ENCODE measurements at places on chromosomes 3 and 15.

GRCh38 chr3:109098079-109098644, 19.8 kb downstream of the MORC1 start:
- DNase-seq, result no peak

- no peak for DNase-seq
Measured at GRCh38 chr3:111592936-111593335, 2.2 kb downstream of the ZBED2 start.

- DNase-seq, result no peak
Measured at GRCh38 chr15:50652671-50653070, 33.9 kb downstream of the TRPM7 start.

- DNase-seq, result no peak
Measured at GRCh38 chr15:39692356-39693327, 90.0 kb downstream of the FSIP1 start.

DNA sequence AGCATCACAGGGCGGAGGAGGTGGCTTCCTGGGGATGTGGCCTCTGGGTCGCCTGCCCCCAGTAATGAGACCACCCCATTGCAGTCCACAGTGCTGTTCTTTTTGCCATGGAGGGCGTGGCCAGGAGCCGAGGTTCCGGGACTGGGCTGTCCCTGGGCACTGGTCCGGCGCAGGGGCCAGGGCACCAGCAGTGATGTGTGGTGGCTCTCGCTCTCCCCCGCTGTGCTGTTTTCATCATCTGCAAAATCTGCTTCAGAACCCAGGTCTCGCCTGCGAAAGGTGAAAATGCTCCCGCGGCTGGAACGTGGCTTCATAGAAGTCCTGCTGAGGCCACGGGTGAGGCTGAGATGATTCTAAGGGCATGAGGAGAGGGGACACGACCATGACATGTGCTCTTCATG, 45.8 kb downstream of the SCN5A start:
- no peak for DNase-seq

DNA sequence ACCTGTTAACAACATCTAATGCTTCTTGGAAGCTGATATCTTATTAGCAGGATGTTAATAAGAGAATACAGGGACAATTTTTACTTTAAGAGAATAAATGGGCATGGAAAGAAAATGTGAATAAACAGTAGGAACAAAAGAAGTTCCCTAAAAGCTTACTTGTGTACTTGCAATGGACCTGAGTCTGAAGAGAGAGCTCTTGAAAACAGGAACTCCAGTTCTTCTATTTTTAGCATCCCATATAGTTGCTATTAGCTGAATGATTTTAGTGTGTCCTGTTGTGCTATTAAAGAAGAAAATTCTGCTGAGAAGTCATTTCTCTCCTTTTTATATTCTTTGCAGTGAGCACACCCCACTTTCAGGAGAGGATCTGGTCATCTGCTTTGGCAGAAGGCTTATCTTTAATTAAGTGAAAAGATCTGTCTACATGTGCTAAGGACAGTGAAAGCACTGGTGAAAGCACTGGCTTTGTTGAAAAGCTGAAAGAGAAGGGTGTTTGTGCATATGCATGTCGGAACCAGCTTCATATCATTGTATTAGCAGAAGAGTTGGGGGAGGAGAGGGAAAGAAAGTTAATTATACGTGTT, 1.4 kb upstream of the ST3GAL6 start:
- no peak for DNase-seq

All from stimulated activated CD8-positive, alpha-beta memory T cell treated with anti-CD3 and anti-CD28 coated beads, Interleukin-4, amount 100 ng/mL, for 48 hours (primary cell).